ENCODE measurements at places on chromosomes 13 and 19. TPM values are rescaled to one million over a fixed set of nuclear protein-coding genes. Genes with fewer than 3 reads are reported as not detected.

Gene ARRDC2
- 61.7 TPM for total RNA-seq

Gene C19orf73
- total RNA-seq, result 1.6 TPM

Gene ATXN8OS
- total RNA-seq, result not detected

Gene SIGLEC12
- total RNA-seq, result not detected

Gene PLEKHJ1
- total RNA-seq, result 62.2 TPM

Gene KISS1R
- total RNA-seq, result 0.29 TPM

Gene ZNF580
- 51.1 TPM for total RNA-seq

Gene RNF17
- total RNA-seq, result not detected

Gene UGGT2
- 9.6 TPM for total RNA-seq

Gene NRTN
- total RNA-seq, result 1.6 TPM

Gene BORCS8
- 13.1 TPM for total RNA-seq

Gene PCDH9
- 5.1 TPM for total RNA-seq

Gene CYP2S1
- 16.4 TPM for total RNA-seq

Gene CFD
- 22.7 TPM for total RNA-seq

Gene MCF2L
- 0.63 TPM for total RNA-seq

Gene ZNF540
- 0.06 TPM for total RNA-seq

Gene VSIG10L
- total RNA-seq, result 14.5 TPM

Gene SPC24
- total RNA-seq, result 19.1 TPM

Gene C13orf42
- not detected for total RNA-seq

Gene S1PR5
- total RNA-seq, result 1.2 TPM

Gene FBXO27
- 3.5 TPM for total RNA-seq

Gene DOCK6
- total RNA-seq, result 6.4 TPM
